ENCODE measurements at places on chromosomes 2 and 18. TPM values are rescaled to one million over a fixed set of nuclear protein-coding genes. Genes with fewer than 3 reads are reported as not detected.

FAM161A gene
- polyA plus RNA-seq, result 0.33 TPM

MLPH gene
- polyA plus RNA-seq, result 16.1 TPM

GATA6 gene
- 0.65 TPM for polyA plus RNA-seq

CHRND gene
- not detected for polyA plus RNA-seq

GRCh38 chr2:1694371-1695271 lies 49.7 kb downstream of the PXDN start:
- no peak for DNase-seq

DNA sequence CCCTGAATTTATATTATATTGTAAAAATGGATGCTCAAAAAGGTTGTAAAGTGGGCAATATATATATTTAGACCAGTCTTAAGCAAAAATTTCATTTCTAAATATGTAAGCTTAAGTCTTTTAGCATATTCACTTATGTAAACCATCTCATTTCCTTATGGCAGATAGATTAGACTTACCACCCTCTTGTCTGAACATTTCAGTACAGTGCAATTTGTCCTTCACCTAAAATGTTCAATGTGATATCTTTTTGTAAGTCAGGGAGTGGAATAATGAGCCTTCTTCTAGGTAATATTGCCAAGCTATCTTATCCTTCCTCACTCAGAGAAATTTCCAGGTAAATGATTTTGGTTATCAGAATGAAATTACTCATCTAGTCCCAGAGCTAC lies 92.3 kb downstream of the KLF7 start:
- DNase-seq, result no peak

GRCh38 chr2:145739681-145740080 lies 1219.8 kb upstream of the ZEB2 start:
- DNase-seq, result no peak

DNA sequence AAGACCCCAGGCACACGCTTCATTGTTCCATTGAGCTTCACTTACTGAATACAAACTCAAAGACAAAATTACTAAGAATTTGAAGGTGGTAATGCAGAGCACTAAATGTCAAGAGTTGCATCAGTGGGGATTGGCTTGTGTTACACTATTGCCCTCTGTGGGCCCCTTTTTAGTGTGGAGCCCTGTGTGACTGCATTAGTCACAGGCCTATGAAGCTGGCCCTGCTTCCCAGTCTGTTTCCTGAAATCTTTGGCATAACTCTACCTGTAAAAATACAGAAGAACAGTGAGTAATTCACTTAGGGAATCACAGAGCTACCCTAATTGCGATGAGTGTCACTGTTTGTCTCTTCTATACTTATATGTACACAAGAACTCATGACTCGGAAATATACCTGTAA lies 40.0 kb upstream of the STPG4 start:
- no peak for DNase-seq

GRCh38 chr18:12989397-12990122 lies 1.6 kb upstream of the CEP192 start:
- no peak for DNase-seq

DNA sequence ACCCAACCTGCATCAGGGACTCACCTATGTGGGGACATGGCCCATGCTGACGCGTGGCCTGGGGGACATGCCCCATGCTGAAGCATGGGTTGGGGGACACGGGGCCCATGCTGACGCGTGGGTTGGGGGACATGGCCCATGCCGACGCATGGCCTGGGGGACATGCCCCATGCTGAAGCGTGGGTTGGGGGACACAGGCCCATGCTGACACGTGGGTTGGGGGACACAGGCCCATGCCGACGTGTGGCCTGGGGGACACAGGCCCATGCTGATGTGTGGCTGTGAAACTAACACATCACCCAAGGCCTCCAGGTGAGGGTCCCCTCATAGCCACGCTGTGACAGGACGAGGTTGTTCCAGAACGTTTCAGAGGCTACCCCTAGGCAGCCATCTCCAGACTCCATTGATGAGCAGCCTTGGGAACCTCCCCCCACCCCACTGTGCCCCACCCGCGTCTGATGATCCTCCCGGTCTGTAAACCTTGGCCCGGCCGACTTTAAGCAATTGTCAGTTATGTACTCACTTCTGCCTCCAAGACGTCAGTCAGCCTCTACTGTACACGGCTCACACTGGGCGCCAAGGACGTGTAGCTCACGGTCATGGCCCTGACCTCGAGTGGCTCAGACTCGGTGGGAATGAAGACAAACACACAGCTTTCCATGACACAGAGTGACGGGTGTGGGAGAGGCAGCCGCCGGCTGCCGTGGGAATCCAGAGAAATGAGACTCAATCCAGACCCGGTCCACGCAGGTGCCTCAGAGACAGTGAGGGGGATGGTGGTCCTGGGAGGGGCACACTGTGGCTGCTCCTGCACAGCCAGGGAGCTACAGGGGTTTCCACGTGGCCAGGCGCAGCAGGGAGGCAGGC lies 50.2 kb upstream of the SLC66A3 start:
- no peak for DNase-seq

GRCh38 chr2:172560721-172561120 lies 4.8 kb downstream of the PDK1 start:
- DNase-seq, result no peak

DNA sequence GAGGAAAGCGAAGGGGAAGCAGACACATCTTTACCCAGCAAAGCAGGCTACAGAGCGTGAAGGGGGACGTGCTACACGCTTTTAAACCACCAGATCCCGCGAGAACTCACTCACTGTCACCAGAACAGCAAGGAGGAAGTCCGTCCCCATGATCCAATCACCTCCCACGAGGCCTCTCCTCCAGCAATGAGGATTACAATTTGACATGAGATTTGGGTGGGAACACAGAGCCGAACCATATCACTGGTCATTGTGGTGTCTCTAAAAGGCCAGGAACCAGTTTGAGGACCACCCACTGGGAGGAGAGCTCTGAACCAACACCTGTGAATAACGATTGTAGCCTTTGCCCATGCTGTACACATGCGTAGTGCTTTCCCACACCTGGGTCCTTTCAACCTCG lies 116.6 kb upstream of the FAM136A start:
- no peak for DNase-seq

DNA sequence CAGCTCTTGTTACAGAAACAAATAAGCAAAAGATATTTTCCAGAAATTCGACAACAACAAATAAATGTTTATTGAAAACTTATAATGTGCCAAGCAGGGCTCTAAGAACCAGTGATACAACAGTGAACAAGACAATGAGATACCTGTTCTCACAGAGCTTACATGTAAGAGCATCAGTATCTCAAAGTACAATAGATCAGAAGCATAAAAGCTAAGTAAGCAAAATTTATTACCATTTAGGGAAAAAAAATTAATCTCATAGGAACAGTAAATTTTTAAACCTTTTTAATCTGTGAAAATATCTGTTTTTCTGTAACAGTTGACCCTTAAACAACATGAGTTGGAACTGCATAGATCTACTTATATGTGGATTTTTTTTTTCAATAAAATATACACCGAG lies 20.9 kb downstream of the ROCK1 start:
- no peak for DNase-seq

DNA sequence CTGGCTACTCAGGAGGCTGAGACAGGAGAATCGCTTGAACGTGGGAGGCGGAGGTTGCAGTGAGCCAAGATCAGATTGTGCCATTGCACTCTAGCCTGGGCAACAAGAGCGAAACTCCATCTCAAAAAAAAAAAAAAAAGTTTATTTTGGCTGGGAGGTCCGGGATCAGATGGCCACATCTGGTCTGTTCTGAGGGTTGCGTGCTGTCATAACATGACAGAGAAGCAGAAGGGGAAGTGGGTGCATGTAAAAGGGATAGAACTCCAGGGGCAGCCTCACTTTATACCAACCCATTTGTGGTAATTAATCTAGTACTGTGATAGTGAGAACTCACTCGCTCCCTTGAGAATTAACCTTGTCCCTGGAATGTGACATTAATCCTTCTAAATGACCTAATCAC lies 101.2 kb downstream of the PTPN4 start:
- no peak for DNase-seq

- DNase-seq, result no peak
These were observed 46.0 kb downstream of the LRRFIP1 start for GRCh38 chr2:237673130-237674001.

GRCh38 chr2:220871909-220872308 lies 700.2 kb downstream of the EPHA4 start:
- no peak for DNase-seq

DNA sequence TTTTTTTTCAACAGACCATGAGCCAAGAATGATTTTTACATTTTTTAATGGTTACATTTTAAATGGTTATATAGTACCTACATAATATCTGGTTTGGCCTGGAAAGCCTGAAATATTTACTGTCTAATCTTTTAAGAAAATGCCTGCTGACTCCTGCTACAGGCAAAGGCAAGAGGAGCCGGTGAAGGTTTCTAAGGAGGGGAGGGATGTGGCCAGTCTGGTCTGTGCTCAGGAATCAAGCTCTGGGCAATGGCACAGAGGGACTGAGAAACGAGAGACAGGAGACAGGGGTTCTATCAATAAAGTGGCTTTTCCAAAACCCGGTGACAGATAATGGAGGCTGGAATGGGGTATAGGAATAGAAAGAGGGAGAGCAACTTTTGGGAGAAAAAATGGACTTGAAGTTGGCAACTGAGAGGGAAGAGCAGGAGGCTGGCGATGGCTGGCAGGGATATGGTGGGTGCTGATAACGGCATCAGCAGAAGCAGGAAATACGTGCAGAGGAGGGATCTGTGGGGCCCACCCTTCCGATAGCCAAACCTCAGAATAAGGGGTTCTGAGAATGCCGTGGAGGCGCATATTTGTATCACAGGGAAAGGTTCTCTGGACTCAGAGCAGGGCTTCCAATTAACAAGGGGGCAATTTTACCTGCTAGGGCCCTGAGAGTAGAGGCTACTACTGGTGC lies 64.0 kb upstream of the DNMT3A start:
- DNase-seq, result no peak

GRCh38 chr2:164479460-164479859 lies 141.8 kb downstream of the GRB14 start:
- no peak for DNase-seq

DNA sequence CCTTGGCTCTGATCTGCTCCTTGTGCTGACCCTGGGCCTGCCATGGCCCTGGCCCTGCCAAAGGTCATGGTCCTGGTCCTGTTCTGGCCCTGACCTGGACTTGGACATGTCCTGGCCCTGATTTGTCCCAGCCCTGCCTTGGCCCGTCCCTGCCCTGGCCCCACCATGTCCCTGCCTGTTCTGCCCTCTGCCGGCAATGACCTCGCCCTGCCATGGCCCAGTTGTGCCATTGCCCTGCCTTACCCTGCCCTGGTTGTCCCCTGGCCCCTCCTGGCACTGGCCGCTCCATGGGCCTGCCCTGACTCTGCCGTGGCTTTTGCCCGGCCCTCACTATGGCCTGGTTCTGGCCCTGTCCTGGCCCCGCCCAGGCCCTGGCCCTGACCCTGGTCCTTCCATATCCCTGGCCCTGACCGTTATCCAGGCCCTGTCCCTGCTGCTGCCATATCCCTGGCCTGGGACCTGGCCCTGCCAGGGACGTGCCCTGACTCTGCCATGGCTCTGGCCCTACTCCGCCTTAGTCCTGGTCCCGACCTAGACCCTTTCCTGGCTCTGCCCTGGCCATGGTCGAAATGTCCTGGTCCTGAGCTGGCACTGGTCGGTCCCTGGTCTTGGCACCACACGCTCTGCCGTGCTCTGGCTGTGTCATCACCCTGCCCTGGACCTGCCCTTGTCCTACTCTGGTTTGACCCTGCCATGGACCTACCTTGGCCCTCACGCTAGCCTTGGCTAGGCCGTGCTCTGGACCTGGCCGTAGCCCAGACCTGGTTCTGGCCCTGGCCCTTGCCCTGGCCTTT lies 6.8 kb upstream of the ANKRD62 start:
- DNase-seq, result no peak

All from BJ (cell line).